ENCODE measurements at places on chromosomes 5 and 9.

DNA sequence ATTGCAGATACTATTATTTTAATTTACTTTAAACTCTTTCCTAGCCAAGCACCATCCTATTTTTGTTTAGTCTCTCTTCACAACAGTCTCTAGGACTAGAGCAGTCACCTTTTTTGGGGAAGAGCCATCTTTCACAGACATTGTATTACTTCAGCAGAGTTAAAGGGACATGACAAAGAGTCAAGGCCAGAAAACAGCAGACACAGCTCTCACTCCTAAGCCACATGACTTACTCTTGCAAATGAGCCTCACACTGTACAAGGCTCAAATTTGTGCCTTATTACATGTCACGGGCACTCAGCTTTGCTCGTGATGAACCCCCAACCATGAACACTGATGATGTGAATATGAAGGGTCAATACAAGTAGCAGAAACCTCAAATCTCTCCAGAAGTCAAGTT lies 104.3 kb downstream of the ZNF608 start:
- no peak for DNase-seq

DNA sequence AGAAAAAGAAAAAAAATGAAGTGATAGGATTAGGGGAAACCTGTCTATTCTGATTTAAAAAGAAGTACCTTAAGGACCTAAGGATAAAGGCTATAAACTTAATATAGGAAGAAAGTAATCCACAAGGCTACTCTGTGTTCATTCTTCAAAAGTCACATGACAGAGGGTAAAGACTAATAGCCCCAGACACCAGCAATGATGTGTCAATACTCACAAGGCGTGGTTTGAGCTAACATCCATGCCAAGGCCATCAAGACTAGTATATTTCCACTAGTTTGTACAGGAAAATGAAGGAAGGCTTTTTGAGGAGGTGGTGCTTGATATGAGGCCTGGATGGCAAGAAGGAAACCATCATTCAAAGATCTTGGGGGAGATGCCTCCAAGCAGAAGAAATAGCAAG lies 49.7 kb upstream of the TEX48 start:
- DNase-seq = no peak

- DNase-seq = no peak
These were observed 19.3 kb upstream of the ORM1 start for GRCh38 chr9:114303571-114303970.

DNA sequence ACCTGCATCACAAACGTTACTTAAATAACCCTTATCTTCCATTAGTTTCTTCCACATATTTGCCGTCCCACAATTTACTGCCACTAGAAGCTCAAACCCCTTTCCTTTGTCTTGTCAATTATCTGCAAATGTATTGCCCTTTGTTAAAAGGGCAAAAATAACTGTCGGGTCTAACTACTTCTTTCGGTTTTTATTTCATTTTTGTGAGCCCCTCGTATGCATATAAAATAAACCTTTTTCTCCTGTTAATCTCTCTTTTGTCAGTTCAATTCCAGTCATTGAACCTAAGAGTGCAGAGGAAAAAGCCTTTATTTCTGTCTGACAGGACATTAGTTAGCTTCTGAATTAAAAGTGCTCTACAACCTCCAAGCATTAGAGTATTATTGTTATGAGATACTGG lies 45.5 kb downstream of the TMEM215 start:
- DNase-seq = no peak

- DNase-seq = no peak
These were observed 191.4 kb downstream of the TMEM167A start for GRCh38 chr5:82885627-82886389.

- DNase-seq = no peak
These were observed 440.9 kb upstream of the EDIL3 start for GRCh38 chr5:84825606-84826005.

- DNase-seq = no peak
These were observed 2.8 kb upstream of the DUSP1 start for GRCh38 chr5:172773481-172774469.

DNA sequence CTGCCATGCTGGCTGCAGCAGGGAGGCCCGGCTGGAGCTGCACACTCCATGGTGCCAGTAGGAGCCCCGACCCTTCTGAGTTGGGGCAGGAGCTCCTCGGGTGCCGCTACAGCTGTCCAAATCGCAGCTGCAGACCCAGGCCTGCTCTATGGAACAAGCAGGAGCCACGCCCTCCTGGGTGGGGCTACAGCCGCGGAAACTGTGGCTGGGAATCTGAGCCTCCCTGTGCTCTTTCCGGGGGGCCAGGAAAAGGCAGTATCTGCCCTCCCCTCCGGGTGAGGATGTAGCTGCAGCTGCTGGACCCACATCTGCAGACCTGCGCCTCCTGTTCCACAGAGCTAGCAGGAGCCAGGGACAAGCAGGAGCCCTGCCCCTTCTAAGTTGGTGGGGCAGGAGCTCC lies 278.9 kb upstream of the ACTBL2 start:
- DNase-seq = no peak

- no peak for DNase-seq
These were observed 232.3 kb downstream of the FANCC start for GRCh38 chr9:95085036-95085770.

DNA sequence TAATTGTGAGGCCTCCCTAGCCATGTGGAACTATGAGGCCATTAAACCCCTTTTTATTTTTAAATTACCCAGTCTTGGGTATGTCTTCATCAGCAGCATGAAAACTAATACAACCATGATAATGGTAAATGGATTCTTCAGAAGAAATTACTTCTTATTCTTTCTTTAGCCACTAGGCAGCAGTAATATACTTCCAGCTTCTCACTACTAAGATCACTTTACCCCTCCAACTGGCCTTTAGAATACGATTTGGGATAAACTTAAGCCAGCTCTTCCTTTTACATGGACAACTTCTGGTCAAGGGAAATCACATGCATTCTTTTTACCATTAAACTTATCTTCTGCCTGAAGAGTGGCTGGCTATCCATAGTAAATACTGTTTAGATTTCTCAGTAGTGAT lies 355.4 kb downstream of the MAN2A1 start:
- DNase-seq = no peak

- no peak for DNase-seq
These were observed 385.9 kb upstream of the CHD1 start for GRCh38 chr5:99314721-99315120.

GRCh38 chr9:109325089-109325488 lies 4.2 kb upstream of the EPB41L4B start:
- DNase-seq = no peak

- no peak for DNase-seq
These were observed 101.6 kb upstream of the TBCA start for GRCh38 chr5:77877516-77878355.

- no peak for DNase-seq
These were observed 131.2 kb downstream of the HTR4 start for GRCh38 chr5:148523139-148523538.

DNA sequence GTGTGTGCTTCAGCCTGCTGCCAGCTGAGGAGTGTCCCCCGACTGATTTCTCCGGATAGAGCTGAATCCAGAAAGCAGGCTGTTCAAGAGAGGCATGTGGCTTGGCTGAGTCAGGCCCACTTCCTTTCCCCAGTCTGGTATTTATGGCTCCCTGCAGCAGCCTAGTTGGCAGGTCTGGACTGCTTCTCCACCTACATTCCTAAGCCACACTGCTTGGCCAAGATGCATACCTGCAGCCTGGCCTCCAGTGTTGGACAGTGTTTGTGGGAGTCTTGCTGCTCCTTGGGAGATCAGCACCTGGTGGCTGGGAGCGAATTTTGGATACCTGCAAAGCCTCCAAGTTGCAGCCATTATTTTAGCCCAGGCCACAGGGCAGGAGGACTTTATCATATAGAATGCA lies 670.8 kb downstream of the ACTL7B start:
- DNase-seq = no peak

GRCh38 chr5:138212828-138213160 lies 329 bp downstream of the CDC23 start:
- DNase-seq = no peak

DNA sequence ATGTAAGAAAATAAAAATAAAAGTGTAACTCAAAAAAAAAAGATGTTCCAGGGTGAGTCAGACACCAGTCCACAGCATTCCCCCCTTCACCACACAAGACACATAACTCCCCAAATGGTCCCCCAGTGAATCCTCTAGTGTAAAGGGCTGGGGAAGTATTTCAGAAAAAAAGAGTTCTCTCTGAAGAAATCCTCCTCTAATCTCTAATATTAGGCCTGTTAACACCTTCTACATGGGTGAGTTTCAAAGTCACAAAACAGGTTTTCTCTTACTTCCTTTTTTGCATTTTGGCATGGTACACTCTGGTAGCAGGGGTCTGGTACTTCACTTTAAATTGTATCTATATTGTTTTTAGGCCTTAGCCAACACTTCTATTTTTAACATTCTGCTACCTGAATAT lies 28.2 kb downstream of the RNF145 start:
- no peak for DNase-seq

DNA sequence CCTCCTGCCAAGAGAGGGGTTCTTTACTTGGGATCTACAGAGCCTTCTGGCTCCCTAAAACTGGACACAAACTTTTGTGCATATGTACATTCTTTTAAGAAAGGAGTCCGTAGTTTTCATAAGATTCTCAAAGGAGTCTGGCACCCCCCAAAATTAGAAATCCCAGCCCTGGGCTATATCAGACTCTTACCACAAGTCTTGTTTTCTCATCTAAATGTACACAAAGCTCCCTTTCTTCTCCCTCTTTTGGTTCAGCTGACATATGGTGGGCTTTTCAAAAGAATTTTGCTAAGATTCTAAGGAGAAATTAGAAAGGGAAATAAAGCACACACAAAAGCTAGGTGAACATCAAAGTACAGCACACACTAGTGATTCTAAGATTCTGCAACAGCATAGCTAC lies 114.4 kb downstream of the ENC1 start:
- no peak for DNase-seq

DNA sequence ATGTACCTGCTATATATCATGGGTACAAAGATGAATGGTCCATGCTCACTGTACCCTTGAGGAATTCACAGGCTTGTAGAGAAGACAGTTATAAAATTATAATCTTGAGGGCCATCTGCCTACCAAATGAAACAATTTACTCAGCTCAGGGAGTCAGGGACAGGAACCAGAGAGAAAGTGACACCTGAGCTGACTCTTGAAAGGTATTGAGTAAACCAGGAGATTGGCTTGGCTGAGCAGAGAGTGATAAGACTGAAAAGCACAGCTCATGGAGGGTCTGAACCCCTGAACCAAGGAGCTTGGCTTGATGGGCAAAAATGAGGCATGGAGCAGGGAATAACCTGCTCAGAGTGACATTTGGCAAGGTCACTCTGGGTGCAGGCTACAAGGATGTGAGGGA lies 147.3 kb downstream of the FAM114A2 start:
- DNase-seq = no peak

- DNase-seq = no peak
These were observed 52.9 kb upstream of the SLC28A3 start for GRCh38 chr9:84393266-84393950.
